Smooth muscle cell of trachea (primary cell): ENCODE measurements at places on chromosomes 12 and 14. TPM values are rescaled to one million over a fixed set of nuclear protein-coding genes. Genes with fewer than 3 reads are reported as not detected.

Gene LRRC10
- not detected in 2 replicates for total RNA-seq

Gene YY1
- 39.7 and 50.0 TPM in 2 replicates for total RNA-seq

Gene SLC5A8
- total RNA-seq = not detected in 2 replicates

Gene MUCL1
- not detected in 2 replicates for total RNA-seq

Gene SMAGP
- total RNA-seq = 8.9 and 16.6 TPM in 2 replicates

Gene NYNRIN
- 20.4 and 42.7 TPM in 2 replicates for total RNA-seq
